Astrocyte of the spinal cord (primary cell): ENCODE measurements at places on chromosomes 1 and 21.
A peak's percentile ranks its signal among the peaks of the same experiment; 100 is the strongest.

DNA sequence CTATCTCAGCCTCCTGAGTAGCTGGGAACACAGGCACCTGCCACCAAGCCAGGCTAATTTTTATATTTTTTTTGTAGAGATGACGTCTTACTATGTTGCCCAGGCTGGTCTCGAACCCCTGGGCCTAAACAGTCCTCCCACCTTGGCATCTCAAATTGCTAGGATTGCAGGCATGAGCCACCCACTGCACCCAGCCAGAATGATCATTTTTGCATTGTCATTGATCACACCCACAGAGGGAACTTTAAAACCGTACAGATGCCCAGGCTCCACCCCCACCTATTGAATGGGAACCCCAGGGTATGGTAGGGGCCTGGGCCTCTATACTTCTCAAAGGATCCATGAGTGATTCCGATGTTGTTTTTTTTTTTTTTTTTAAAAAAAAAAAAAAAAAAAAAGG lies 36.7 kb downstream of the ETNK2 start:
- DNase-seq: no peak

- DNase-seq: no peak
Measured at GRCh38 chr1:22131875-22132486, 10.9 kb downstream of the WNT4 start.

- DNase-seq: peak; percentile 33
Measured at GRCh38 chr1:178052650-178053461, 41.0 kb upstream of the RASAL2 start.

GRCh38 chr1:226793620-226794276 lies 54.7 kb upstream of the ITPKB start:
- DNase-seq: no peak

DNA sequence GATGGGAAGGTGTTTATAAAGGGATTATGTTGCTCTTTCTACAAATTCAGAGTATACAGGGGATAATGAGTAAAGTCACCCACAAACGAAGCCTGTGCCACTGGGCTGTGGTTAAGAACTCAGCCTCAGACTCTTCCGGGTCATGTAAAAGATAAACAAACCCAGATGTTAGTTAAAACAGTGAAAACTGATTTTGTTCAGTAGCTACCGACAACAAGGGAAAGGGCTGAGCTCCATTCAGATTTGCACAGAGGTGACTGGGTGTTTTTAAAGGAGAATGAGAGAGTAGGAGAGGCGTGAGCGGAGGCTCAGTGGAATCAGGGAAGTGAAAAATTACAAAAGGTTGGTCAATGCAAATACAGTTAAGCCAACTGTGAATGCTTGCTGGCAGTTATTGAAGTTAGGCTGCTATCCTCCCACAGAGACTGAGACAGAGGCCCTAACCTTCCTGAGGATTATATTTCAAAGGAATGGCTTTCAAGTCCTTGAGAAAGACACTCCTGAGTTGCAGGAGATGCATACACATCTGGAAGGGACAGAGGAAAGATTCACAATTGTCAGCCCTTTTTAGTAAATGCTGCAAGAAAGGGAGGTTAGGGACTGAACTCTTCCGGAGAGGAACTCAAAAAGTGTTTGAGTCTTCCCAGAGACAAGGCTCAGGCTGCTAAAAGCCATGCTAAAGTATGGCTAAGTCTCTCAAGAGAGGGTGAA lies 29.9 kb upstream of the SAMD13 start:
- peak; percentile 59 for DNase-seq

- DNase-seq: no peak
Measured at GRCh38 chr1:11617314-11617713, 36.9 kb downstream of the FBXO2 start.

DNA sequence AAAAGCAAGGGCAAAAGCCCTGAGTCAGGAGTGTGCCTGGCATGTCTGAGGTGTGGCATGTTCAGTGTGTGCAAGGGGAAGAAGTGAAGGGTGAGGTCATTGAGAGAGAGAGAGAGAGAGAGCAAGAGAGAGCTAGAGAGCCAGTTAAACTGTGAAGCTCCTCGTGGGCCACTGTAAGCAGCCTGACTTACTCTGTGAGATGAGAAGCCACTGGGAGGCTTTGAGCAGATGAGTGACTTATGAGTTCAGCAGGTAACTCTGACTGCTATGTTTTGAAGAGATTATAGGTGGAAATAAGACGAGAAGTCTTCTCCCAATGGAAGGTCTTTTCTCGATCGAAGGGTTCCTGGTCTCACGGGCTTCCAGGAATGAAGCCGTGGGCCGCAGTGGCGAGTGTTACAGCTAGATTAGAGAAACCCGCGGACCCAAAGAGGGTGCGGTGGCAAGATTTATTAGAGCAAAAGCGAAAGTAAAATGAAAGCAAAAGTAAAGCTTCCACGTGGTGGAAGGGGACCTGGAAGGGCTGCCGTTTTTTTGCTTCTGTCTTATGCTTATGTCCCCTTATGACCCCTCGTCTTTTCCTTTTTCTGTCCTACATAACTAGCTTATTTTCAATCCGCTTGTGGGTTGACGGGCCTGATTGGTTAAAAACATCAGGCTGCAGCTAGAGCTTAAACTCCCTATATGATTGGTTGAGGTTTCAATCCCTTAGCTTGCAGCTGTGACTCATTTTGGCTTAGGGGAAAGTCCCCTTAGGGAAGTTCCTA lies 323.1 kb upstream of the FAM78B start:
- no peak for DNase-seq

DNA sequence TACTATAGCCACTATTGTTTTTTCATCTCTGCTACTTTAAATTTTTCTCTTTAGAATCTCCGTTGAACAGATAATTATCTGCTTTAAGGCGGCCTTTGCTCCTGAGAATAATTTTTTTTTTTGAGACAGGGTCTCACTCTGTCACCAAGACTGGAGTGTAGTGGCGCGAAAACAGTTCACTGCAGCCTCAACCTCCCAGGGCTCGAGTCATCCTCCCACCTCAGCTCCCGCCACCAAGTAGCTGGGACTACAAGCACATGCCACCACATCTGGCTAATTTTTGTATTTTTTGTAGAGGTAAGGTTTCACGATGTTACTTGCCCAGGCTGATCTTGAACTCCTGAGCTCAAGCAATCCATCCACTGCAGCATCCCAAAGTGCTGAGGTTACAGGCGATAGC lies 28.6 kb downstream of the TRIT1 start:
- DNase-seq: no peak

- DNase-seq: peak; percentile 54
Measured at GRCh38 chr21:31781737-31782136, 49.8 kb upstream of the SCAF4 start.

- DNase-seq: no peak
Measured at GRCh38 chr1:8722366-8722765, 95.1 kb downstream of the RERE start.

DNA sequence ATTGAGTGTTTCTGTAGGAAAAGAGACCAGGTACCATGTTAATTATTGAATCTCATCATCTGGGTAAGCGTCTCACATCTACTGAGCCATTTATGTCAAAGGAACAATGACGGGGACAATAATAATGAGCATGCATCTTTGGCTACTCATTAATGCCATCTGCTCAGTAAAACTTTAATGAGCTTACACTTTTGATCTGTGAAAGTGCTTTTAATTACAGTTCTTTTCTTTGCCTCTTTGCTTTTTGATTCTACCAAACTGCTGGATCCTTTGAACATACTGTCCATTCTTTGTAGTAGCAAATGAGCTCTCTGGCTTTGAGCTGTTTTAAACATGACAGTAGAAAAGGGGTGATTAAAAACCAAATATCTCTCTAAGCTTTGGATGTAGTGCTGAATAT lies 181.2 kb upstream of the IVNS1ABP start:
- no peak for DNase-seq

GRCh38 chr1:88509379-88509778 lies 174.7 kb upstream of the PKN2 start:
- no peak for DNase-seq

GRCh38 chr1:208270651-208271141 lies 26.5 kb upstream of the PLXNA2 start:
- no peak for DNase-seq

DNA sequence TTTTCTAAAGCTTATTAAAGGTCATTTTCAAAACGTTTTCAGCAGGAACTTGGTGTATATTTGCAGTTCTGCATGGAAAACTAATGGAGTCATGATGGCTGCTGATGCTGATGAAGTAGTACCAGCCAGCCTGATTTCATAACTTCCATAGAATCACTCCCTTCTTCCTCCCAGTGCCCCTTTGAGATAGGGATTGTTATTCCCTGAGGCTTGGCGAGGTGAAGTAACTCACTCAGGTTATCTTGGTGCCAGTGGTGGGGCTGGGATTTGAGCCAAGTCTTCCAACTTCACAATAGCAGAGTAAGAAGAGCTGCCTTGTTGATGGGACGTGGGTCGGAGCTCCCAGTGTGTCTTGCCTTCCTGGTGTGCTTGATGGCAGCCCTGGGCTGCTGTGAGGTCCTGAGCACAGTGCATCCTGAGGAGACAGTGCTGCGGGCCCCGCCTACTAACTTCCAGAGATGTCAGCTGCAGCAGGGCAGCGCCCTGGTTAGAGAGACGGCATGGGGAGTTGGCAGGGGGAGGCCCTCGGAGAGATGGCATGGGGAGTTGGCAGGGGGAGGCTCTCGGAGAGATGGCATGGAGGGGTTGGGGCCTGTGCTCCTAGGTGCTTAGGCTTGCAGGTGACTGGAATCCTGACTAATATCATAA lies 92.6 kb downstream of the PCBP3 start:
- no peak for DNase-seq

- DNase-seq: no peak
Measured at GRCh38 chr1:116544588-116545358, 26.1 kb downstream of the CD58 start.

DNA sequence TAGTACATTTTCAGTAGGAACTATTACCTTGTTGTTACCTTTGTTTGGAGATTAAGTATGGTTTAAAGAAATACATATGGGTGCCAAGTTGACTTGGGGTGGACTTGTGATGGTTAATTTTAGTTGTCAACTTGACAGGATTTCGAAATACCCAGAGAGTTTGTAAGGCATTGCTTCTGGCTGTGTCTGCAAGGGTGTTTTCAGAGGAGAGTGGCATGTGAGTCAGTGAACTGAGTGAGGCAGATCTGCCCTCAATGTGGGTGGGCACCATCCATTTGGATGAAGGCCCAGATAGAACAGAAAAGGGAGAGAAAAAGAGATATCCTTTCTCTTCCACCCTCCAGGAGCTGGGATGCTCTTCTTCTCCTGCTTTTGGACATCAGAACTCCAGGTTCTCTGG lies 315.5 kb downstream of the GPATCH2 start:
- no peak for DNase-seq

DNA sequence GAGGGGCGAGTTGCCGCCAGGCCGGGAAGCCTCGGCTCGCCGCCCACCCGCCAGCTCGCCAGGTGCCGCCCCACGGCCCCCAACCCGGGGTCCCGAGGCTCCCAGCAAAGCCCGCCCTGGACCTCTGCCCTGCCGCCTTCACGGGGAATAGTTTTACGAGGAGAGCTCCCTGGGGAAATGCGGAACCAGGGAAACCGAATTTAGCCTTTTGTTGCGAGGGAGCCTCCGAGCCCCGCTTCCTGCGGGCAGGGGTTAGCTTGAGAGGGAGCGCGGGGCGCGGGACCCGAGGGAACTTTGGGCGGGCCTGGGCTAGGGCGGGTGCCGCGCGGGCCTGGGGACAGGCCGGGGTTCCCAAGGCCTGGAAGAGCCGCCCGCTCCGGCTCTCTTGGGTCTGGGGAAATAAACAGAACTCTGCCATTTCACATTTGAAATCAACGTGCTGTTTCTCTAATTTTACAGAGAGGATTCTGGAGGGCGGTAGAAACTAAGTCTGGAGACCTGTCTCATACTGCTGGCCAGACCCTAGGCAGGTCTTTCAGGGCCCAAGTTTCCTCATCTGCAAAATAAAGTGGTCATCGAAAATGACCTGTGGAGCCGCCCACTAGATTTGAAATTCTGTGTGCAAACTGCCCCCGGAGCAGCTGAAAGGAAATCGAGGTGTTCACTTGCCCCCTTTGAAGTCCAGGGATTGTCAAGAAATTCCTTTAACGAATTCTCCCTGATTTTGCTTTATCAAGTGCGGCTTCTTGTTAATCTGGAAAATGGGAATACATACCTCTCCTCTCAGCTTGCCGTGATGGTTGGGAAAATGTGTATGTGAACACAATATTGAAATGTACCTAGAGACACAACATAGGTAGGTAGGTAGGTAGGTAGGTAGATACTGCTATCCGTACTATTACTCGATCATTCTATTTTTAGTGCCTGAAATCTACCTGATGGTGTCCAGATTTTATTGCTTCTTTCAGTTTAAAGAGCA lies 749 bp upstream of the GLUL start:
- peak; percentile 29 for DNase-seq

DNA sequence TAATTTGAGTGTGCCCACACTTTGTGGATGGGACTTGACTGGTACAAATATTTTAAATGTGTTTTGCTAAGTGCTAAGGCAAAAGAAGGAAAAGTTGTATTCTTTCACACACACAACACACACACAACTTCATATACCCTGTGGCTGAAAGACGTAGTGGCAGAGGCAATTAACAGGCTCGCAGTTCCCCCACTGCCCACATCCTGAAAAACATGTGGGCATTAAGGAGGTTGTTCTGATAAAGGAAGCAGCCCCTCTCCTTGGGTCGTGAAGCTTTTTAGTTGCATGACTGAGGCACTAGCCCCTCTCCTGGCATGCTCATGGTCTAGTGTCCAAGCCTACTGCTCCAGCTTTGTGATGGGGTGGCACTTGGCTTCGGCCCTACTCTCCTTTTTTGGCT lies 14.3 kb upstream of the ADAM30 start:
- DNase-seq: no peak

GRCh38 chr1:246613096-246613758 lies 47.0 kb downstream of the CNST start:
- DNase-seq: no peak

GRCh38 chr1:167629681-167630567 lies at the start of gene RCSD1:
Gene RCSD1 (plus strand): TSS chr1:167630232. CDS start chr1:167630424, 192 bp downstream.
- DNase-seq: no peak

- no peak for DNase-seq
Measured at GRCh38 chr1:194196562-194196961, 1010.1 kb upstream of the B3GALT2 start.

DNA sequence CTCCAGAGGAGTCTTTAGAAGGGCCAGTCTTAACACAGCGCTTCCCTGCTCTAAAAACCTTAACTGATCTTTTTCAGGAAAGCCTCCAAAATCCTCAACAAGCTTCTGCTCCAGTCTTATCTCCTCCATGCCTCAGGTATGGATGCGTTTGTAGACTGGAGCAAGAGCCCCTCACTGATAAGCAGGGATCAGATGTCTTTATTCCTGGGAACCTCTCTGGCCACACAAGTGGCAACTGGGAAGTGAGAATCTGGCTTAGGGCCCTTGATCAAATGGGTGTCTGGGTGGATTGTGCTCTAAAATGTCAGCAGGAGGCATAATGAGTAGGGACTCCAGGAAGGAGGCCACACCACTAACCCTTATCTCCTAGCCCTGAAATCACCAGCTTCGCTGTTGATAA lies 1.4 kb downstream of the ZBTB8A start:
- DNase-seq: no peak

GRCh38 chr1:114585231-114585630 lies 3.8 kb upstream of the BCAS2 start:
- DNase-seq: peak; percentile 5

- no peak for DNase-seq
Measured at GRCh38 chr1:2368053-2368744, 23.2 kb downstream of the MORN1 start.

- DNase-seq: no peak
Measured at GRCh38 chr1:166822385-166822784, 16.9 kb upstream of the POGK start.
